ENCODE measurements at places on chromosomes 3 and 15. TPM values are rescaled to one million over a fixed set of nuclear protein-coding genes. Genes with fewer than 3 reads are reported as not detected.

DNA sequence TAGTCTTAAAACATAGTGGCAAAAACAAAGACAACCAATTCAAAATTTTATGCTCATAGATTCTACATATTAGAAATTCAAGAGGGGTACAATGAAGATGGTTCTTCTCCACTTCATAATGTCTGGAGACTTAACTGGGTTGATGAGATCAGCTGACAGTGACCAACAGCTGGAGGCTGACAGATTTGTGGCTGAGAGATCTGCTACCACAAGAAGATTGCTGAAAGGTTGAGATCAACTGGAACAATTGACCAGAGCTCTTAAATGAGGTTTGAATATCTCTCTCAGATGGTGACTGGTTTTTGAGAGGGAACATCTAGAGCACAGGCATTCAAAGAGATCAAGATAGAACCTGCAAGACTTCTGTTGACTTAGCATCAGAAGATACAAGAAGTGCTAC, 254.1 kb upstream of the ARPP21 start:
- DNase-seq, result no peak

- no peak for DNase-seq
These were observed 4.2 kb downstream of the IL17RD start for GRCh38 chr3:57160765-57161538.

DNA sequence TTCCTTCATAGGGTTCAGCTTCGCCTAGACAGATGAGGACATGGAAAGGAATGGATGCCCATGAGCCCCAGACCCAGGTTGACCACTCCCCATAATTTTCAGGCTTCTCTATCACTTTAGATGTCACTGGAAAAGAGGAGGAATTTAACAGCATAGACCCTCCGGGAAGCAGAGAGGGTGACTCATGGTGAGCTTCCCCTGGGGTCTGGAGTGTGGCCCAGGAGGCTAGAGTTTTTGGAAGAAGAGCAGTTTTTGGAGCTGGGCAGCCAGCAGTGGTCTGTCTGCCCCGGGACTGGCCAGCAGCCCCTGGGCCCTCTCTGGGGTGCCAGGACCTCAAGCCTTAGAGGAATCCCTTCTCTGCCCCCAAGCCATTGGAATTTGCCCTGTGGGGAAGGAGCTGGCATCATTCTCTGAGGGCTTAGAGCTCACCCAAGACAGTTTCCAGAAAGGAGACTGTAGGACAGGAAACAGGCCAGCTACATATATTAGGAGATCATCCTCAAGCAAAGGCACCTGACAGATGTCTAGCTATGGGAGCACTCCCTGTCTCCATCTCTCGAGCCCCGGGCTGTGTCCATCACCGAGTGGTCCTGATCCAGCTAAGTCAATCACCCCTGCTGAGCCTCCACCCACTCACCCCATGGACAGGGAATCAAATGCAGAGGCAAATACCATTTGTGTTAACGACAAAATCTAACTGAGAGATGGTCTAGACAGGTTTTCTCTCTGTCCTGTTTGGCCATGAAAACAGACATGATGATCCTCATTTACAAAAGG, 67.3 kb downstream of the MEGF11 start:
- DNase-seq, result no peak

DNA sequence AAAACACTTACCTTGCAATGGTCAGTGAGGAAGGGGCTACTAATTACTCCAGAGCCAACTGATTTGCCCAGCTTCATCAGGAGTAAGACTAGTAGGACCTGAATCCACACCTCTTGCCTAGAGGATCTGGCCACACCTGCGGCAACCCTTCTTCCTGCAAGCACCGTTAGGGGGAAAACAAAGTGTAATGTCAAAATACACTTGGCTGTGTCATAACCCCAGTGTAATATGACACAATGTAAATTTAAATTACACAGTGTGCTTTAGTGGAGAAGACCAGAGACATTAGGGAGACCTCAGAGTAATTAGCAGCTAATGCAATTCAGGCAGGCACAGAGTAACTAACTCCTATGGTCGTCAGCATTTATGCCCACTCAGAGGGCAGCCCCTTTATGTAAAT, 308.5 kb upstream of the ARRDC4 start:
- no peak for DNase-seq

DNA sequence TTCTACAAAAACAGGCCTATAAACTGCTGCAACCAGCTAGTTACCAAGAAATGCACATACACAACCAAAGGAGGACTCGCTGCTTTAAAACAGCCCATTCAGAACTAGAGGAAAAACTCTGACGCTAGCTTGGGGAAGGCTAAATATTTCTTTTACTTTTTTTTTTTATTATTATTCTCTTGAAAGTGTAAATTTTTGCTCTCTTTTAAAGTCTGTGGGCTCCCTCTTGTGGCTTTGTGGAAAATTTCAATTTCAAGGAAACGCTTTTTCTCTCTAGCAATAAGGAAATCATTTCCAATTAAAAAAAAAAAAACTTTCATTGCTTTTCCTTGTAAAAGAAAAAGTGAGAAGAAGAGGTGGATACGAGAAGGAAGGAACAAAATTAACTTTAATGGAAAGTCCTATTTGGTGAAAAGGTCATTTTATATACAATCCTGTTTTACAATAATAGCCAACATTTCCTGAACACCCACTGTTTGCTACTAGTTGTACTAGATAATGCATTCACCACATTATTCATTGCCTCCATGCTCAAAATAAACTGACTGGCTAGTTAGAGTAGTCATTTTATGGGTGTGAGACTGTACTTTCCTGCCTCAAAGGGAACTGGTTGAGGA, 51.2 kb upstream of the SAMMSON start:
- peak; percentile 35 for DNase-seq

GRCh38 chr3:63364910-63365309, 86.8 kb downstream of the SYNPR start:
- DNase-seq, result no peak

DNA sequence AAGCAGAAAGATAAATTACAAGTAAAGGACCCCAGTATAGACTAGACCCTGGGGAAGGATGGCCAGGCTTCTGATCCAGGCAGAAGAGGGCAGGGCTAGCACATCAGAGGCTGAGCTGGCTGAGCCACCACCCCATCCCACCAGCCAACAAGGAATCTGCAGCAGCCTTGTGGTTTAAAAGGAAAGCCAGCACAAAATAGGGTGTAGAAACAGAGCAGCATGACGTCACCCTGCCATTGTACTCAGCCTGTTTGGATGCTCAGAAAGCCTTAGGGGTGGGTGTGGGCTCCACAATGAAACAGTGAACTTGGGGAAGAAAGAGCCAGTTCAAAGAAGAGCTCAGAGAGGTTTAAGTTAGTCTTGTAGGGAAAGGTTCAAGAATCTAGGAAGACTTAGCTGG, 28.2 kb downstream of the DUOX1 start:
- no peak for DNase-seq

Gene ATP11B
- 59.3 TPM for polyA plus RNA-seq

GRCh38 chr3:12799525-12800440, 3.3 kb downstream of the CAND2 start:
- no peak for DNase-seq
